Renal cortex interstitium (tissue), 15 donors: ENCODE measurements at places on chromosomes 3 and 15. TPM values are rescaled to one million over a fixed set of nuclear protein-coding genes. Genes with fewer than 3 reads are reported as not detected.

- no peak for DNase-seq
These were observed 125.7 kb downstream of the PDZRN3 start for GRCh38 chr3:73498764-73499622.

Gene GASK1A
- 5.6 TPM for polyA plus RNA-seq

DNA sequence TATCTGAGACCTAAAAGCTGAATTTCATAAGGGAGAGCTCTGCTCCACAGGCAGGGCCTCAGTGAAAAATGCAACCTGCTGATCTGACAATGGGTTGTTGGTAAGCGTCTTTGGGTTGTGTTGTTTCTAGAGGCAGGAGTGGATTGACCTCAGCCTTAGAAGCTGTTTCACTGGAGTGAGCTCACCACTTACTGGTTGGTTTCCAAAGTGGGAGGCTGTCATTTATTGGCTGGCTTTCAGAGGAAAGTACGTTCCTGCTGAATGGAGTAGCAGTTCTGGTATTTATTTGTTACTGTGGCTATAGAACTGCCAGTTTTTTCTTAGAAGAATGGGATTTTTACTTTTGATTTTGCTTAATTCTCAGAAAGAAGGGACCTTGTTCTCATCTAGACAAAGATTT lies 29.3 kb upstream of the COL6A5 start:
- no peak for DNase-seq

- no peak for DNase-seq
These were observed 23.9 kb downstream of the SLC30A4 start for GRCh38 chr15:45498701-45499100.

Gene SKOR1
- polyA plus RNA-seq = 0.37 TPM

Gene TM4SF1
- 59.2 TPM for polyA plus RNA-seq

Gene COPS2
- polyA plus RNA-seq = 91.3 TPM

DNA sequence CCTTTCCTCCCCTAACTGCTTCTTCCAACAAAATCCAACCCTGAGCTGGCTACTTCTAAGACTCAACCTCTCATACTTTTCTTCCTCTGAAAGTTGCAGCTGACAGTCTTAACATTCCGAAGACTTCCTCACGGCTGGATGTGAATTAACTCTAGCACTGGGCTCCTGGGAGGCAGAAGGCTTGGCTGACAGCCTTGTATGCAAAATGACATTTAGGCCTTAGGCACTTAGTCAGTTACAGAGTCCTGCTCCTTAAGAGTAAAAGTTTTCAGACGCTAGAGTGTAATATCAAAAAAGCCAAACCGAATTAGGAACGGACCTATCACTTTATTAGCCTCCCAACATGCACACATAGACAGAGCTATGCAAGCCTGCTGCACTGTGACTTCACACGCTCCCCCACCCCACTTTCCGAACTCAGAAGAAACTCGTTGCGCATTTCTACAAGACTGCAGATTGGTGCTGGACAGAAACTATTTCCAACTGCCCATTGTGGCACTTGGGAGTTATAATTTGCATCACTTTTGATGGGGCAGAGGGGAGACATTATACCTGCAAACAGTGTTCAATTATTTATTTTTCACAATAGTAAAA lies 15.5 kb upstream of the ANXA2 start:
- DNase-seq = no peak

DNA sequence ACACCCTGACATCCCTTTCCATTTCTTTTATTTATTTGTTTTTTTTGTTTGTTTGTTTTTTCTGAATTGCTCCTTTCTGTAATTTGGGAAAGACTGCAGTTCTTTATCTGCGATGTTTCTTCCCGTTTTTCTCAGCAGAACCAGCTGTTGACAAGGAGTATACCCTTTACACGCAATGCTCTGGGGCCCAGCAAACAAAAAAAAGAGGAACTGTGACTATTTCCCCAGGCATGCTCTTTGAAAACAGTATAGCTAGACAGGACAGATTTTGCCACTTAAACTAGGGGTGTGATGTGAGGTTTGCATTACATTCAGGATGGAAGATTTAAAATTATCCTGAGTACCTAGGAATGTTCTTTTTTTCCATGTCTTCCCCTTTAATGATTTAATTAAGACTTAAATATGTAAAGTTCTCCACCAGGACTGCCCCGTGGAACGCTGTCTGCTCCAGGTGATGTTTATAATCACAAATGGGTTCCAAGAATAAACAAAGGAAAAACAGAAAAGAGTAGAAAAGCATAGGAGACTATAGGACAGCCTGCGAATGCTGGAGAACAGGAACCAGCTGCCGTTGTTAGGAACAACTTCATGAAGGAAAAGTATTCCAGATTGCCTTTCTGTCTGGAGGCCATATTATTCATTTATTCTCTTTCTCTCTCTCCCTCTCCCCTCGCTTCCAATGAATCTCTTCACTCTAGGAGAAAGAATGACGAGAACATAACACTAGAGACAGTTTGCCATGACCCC lies 43.3 kb downstream of the TGFBR2 start:
- no peak for DNase-seq
